Activated CD4-positive, alpha-beta T cell treated with anti-CD3 and anti-CD28 coated beads for 48 hours (primary cell): ENCODE measurements at places on chromosomes 7 and 10.
A peak's percentile ranks its signal among the peaks of the same experiment; 100 is the strongest.

DNA sequence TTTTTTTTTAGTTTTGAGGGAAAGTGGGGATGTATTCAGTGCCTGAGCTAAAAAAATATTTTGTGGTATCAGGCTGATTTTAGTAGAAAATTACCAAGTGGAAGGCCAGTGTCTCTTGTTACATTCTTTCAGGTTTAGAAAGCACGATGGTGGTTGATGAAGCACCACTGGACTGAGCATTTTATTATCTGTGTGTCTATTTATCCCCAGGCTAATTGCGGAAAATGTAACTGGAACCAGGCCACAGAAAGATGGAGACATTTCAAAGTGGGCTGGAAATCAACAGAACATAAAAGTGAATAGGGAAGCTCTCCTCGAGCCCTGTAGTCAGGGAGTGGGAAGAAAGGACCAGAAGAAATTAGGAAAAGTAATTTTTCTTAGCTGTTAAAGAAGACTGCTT is 261.0 kb downstream of the STK31 start:
- DNase-seq: no peak

GRCh38 chr7:138608275-138608674 is 92.9 kb downstream of the SVOPL start:
- peak; percentile 39 for DNase-seq

DNA sequence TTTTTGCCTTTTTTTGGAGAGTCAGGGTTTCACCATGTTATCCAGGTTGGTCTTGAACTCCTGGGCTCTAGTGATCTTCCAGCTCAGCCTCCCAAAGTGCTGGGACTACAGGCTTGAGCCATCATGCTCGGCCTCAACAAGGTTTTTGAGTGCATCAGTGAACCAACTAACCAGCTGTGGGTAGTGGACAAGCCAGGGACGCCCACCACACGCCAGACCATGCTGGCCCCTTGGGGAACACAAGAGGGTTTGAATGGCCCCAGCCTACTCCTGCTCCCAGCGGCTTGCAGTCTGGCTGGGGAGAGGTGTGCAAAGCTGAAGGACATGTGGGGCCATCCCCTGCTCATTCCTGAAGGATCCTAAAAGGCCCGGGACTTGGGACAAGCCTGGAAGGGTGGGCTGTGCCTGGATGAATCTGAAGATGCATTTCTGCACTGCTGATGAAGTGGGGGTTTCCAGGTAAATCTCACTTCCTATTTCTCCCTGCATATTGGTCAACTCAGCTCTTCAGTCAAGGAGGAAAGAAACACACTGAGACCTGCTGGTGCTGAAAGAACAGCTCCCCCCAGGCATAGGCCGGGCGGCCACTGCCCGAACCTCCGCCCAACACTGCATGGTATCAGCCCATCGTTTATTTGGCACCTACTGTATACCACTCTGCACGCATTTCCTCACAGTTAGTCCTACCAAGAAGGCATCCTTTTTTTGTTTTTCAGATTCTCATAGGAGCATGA is 6.9 kb downstream of the MMD2 start:
- DNase-seq: no peak

DNA sequence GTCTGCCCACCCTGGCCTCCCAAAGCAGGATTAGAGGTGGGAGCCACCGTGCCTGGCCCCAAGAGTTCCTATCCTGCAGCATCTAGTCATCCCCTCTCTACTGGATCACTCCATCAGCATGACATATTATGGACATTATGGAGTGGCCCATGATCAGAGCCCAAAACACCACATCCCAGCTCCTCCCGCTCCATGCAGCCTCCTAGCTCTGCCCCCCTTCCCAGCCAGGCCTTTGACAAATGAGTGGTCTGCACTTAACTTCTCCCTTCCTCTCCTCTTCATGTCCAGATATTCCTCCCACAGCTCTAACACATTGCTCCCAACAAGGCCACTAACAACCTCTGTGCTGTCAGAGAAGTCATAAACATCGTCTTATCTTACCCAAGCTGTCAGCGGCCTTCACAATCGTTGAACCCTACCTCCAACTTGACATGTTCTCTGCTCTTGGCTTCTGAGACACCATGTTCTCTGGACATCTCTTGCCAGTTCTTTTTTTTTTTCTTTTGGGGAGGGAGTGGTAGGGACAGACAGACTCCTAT is 187.6 kb downstream of the NSUN6 start:
- no peak for DNase-seq

GRCh38 chr10:26437637-26438461 is at the start of gene APBB1IP:
Gene APBB1IP (plus strand): TSS chr10:26438341. CDS start chr10:26492327, 53,986 bp downstream.
- peak; percentile 62 for DNase-seq

- DNase-seq: peak; percentile 16
Observed at GRCh38 chr7:41882745-41883420, 180.0 kb upstream of the INHBA start.

DNA sequence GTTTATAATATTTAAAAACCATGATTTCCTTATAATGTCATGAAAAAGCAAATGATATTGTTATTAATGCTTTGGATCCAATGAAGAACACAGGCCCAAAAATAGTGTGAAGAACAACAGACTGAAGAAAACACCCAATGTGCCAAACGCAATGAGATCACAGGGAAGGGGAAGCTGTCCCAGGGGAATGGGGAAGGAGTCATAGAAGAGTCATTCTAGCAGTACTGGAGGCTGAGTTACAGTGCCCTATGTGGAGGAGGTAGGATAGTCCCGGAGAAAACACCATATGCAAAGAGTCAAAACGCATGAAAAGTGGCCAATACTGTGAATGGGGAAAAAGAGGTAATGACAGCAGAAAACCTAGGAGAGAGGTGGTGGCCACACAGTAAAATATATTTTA is 50.9 kb downstream of the TPK1 start:
- no peak for DNase-seq
